Glomerular endothelial cell (primary cell): ENCODE measurements at places on chromosomes 7 and 10.

DNA sequence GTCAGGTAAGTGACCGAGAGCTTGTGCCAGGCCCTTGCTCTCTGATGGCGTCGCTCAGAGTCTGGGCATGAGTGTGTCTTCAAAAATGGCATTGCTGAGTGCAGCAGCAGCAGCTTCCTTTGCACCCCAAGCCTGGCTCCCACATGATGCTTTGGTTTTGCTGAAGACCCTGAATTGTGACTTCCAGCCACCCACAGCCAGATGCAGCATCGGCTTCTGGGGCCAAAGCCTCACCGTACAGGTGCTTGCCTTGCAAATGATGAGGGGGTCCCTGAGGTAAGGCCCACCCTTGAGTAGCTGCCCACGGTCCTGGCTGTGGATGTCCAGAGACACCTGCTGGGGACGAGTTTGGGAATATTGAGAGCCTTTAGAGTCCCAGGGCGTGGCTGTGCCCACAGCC, 57.9 kb downstream of the JAKMIP3 start:
- no peak for DNase-seq

DNA sequence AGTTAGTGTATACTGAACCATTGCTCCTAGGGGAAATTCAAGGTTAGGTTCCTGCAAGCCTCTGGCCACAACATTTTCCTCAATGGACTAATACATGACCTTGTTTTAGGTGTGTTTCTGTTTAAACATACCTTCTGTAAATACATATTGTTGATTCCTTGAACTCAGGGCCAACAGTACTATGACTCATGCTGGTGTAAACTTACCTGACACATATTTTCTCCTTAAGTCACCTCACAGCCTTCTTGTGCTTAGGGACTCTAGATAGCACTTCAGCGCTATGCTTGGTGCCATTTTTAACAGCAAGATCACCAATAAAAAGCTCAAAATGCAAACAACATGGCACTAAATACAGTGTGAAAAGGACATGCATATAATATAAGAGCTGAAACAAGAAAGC, 176.4 kb downstream of the TAX1BP1 start:
- DNase-seq, result no peak

DNA sequence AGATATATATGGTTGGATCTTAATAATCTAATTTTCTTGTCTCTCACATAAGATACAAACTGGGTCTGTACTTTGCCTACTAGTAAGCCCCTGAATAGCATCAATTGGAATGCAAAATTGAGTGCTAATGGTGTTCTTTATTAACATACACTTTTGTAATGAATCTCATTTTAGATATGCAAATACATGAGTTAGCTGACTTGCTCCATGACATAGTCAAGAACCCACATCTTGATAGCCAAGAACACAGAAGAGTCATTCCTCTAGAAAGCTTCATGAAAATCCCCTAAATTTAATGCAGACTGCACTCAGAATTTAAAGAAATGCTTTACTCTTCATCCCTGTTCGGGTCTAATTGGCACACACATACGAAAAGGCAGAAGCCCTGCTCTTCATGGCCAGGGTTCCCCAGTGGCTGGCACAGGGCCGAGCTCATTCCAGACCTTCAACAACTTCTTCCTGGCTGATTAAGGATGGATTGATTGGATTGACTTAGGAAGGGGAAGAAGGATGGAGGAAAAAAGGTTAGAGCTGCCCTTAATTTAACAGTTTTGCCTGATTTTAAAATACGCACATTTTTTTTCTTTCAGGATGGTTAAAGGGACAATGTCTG, 431.1 kb upstream of the KLF6 start:
- no peak for DNase-seq

DNA sequence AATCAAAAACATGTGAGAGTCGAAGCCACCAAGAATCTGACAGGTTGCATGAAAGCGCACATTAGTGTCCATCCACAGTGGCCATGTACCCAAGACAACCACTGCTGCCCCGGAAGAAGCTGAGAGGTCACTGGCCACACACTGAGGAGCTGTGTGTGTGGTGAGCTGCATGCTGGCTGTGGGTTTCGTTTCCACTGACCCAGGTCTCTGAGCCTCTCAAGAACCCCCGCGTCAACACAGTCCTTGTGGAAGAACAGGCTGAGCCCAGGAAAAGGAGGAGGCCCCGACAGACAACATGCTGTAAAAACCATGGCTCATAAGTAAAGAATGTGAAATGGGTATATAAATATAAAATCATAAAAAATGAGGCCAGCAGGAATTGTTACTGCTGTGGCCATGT, 8.2 kb downstream of the VIPR2 start:
- DNase-seq, result no peak

DNA sequence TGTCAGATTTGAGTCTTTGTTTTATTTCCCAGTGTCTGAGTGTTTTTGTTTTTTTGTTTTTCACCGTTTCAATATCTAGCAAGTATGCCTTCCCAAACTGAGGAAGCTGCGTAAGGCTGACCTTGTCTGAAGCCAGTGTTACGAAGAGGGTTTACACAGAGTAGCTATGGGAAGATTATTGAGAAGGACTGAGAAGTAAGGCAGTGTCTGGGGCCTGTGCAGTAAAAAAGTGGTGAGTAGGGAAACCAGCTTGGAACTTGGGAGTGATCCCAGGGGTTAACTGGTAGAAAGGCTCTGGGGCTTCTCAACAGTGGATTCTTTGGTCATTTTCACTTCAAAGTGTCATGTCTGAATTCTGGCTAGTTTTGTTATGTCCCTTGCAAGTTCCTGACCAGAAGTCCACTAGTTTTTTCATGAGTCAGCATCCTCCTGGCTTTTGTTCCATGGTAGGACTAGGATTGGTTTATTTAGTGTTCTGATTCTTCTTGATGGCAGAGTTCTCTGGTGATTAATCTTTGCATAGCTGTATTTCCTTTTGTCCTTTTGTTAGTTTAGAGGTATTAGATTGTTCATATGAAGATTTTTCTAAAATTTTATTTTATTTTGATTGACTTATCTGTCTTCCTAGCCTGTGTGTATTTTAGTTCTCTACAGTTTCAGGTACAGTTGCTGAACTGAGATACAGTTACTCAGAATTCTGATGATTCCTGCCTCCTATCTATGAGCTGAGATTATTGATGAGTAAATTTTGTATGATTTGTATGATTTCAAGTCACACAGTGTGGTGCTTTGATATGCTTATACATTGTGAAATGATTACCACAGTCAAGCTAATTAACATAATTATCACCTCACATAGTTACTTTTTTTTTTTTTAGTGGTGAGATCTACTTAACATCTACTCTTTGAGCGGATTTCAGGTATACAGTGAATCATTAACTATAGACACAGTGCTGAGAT, 19.0 kb downstream of the GARS1 start:
- no peak for DNase-seq

DNA sequence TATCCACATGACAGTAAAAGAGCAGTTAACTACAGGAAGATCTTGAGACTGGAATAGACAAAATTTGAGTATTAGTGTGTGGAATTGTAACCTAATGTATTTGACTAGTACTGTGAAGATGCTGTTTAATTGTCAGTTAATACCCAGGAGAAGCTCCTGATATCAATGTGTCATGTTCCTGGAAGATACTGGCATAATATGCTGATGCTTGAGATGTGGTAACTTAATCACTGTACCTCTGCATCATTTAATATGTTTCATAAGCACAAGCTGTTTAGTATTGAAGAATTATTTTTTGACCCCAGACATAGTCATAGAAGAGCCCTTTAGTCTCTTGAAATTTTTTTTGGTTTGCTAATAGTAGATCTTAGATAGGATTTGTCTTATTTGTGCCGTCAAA, 15.4 kb downstream of the CCSER2 start:
- no peak for DNase-seq

DNA sequence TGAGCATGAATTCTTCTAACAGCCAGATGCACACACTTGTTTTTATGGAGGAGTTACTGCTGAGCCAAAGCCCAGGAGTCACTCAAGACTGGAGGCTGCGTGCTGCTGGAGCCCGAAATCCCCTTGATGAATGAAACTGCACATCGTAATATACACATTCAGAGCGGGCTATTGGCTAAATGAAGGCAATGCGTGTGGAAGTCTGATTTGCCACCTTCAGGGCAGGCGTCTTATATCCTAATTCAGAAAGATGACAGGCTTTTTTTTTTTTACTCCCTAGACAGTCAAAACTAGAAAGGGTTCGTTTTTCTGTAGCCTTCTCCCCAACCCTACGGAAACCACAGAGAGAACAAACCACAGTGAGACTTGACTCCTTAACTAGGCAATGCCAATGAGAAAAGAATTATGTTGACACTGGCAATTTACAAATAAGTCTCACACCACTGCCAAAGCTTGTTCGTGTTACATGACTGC, 227.2 kb upstream of the KLF14 start:
- no peak for DNase-seq

GRCh38 chr10:88218362-88218761, 354.9 kb downstream of the PTEN start:
- DNase-seq, result no peak

- no peak for DNase-seq
Measured at GRCh38 chr7:70356787-70357328, 758.6 kb downstream of the AUTS2 start.

GRCh38 chr10:102230861-102231356, 4.8 kb downstream of the ELOVL3 start:
- DNase-seq, result no peak

GRCh38 chr10:49183596-49184542, 4.3 kb downstream of the TMEM273 start:
- DNase-seq, result no peak

GRCh38 chr7:114047889-114048288, 129.1 kb upstream of the PPP1R3A start:
- DNase-seq, result no peak

GRCh38 chr10:79319115-79319771, 28.0 kb upstream of the PPIF start:
- DNase-seq, result no peak

- no peak for DNase-seq
Measured at GRCh38 chr10:49357910-49358309, 38.0 kb downstream of the DRGX start.

DNA sequence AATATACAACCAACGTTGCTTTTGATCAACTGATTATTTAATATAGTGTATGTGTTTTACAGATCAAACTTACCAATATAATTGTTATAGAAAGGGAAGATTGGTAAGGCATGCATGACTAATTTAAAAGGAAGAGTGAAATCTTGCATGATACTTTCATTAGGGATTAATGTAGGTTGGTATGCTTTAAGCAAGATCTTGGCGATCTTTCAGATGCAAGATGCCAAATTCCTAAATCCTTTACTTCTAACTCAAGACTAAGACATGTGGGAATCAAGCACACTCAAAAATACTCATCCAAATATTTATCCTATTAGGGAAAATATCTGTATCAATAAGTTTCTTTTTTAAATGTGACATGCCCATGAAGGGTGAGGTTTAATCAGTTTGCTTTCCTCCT, 321.4 kb upstream of the MEOX2 start:
- DNase-seq, result no peak

GRCh38 chr10:10817609-10818008, 200.1 kb upstream of the CELF2 start:
- no peak for DNase-seq
